Cardiac septum (tissue), 1 donor: ENCODE measurements at places on chromosomes 3 and 15. TPM values are rescaled to one million over a fixed set of nuclear protein-coding genes. Genes with fewer than 3 reads are reported as not detected.

The ACTRT3 gene
- total RNA-seq: 0.57 TPM

The RPP14 gene
- total RNA-seq: 17.0 TPM

The CHRNA5 gene
- total RNA-seq: 2.0 TPM

DNA sequence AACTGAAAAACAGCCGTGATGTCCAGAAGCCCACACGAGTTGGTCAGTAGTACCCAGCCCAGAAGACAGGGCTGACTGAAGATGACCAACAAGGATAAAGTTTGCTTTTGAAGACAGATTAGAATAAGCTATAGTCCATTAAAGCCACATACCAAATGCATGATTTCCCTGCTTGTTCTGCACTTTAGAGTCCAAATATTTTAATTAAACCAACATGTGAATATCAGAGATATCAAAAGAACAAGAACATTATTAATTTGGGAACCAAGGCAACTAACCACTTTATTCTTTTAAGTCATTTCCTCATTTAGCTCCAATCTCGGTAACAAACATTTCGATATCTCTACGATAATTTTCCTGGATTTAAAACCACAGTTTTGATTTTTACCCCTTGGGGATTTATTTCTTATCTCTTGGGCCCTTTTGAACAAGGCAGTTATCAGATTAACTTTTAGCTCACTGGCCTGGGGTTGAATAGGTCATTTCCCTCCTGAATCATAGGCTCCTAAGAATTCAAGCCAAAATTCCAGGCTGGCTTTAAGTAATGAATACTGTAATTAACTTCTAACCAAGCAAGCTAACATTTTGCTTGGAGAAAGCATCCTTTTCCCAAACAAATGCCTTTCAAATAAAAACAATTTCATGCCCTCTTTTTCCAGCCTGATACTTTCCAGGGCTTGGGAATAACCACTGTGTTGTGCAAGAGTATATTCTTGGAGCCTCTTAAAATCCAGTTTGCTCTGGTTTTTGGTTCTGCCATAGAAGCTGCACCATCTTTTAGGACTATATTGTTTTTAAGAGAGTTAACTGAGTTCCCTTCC lies 102.9 kb upstream of the NR2E3 start:
- no peak for DNase-seq

- DNase-seq: no peak
Observed at GRCh38 chr3:45496555-45496954, 98.0 kb upstream of the LIMD1 start.

DNA sequence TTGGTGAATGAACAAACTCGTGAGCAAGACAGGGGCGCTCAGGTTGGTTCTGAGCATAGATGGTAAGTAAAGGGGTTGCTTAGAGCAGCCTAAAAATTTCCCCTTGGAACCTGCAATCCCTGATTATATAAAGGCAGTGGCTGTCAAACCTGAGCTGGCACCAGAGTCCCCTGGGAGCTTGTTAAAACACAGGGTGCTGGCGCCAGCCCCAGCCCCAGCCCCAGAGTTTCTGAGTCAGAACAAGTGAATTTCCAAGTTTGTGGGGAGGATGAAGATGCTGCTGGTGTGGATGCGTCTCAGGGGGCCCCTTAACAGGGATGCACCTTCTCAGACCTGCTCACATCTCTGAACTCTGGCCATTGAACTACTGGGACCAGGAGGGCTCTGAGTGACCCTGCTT lies 48.2 kb downstream of the FEM1B start:
- DNase-seq: no peak

DNA sequence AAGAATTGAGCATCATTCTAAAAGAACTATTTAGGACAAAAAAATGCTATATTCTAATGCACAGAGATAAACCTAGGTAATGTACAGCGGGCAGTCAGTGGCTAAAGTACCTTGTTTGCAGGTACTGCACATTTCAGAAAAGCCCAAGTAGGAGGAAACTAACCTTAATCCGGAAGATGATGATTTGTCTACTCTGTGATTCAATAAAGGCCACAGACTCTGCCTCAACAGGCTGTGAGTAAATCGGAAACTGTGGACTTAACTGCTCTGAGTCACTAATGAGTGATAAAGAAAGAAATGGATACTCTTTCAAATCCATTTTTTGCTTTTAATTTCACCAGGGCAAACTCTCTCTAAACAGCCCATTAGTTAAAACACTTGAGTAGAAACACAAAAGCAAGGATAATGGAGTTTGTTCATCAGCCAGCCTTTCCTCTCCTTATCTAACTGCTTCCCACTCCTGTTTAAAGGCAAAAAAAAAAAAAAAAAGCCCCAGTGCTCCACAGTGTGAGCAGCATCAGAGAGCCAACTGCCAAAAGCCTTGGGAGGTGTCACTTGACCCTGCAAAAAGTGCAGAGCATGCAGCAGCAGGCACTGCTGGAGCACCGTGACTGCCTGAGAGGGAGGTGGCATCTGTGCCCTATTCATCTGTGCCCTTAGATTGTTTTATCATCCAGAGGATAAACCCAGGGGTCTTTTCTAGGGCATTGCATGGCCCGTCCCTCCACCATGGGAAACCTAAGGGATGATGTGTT lies 187.7 kb downstream of the SATB1 start:
- no peak for DNase-seq

DNA sequence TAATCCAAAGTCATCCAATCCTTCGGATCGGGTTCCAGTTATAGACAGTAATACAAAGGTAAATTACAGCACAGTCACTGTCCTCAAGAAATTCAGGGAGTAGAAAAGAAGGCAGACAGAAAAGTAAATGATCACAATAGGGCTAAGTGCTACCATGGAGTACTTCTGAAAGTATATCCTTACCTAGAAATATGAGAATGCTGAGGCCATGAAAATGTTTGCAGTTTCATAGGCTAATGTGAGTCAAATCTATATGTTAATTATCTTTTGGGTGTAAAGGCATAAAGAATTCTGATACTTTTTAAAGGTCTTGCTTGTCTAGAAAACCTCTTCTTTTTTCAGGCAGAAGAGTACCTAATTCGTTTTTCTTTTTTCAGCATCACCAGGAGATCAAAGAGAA lies 29.8 kb downstream of the PBRM1 start:
- DNase-seq: no peak

DNA sequence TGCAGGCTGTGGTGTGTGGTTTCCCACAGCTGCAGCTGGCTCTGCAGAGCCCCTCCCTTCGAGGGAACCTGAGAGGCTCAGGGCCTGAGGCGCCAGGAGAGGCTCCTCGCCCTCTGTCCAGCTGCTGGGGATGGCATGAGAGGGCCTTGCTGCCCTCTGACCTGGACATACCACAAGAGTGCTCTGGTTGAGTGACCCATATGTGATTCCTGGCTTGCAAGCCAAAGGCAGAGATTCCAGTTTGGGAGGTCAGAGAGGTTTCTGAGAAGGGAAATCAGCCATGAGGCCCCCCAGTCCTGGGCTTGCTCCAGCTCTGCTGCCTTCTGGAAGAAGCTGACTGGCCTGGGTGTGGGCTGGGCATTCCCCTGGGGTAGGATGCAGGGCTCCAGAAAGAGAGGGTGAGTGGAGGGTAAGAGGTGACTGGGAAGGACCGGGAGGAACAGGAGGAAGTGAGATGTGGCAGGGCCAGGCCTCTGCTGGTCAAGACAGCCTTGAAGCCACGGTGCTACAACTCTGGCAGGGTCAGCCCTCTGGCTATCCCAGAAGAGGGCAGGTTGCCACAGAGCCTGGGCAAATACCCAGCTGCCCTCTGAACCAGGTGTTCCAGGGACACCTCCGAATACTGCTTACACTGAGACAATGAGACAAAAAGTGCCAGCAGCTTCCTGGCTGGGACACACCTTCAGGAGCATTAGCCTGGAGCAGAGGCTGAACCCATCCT lies 16.0 kb upstream of the SRP14 start:
- no peak for DNase-seq

DNA sequence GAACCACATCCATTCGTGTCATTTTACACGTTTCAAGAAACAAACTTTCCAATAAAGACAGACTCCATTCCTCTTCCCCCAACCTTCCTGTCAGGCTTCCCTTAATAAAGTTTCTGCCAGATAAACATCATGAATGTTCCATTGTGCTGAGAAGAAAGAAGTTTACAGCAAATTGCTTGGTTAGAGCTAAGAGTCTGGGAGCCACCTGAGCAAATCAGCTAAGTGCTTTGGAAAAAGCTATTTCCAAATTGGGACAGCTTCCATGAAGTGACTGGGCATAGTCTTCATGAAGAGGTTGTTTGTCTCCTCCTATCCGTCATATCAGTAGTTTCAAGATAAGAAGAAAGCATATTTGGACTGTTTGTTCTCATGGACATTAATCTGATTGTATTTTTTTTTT lies 77.0 kb downstream of the MAGI1 start:
- DNase-seq: no peak

GRCh38 chr15:78082106-78082742 lies 4.7 kb upstream of the TBC1D2B start:
- no peak for DNase-seq

GRCh38 chr3:10090179-10090578 lies 17.9 kb downstream of the FANCD2OS start:
- no peak for DNase-seq
